HS-27A (cell line): ENCODE measurements at places on chromosomes 2 and 18.

DNA sequence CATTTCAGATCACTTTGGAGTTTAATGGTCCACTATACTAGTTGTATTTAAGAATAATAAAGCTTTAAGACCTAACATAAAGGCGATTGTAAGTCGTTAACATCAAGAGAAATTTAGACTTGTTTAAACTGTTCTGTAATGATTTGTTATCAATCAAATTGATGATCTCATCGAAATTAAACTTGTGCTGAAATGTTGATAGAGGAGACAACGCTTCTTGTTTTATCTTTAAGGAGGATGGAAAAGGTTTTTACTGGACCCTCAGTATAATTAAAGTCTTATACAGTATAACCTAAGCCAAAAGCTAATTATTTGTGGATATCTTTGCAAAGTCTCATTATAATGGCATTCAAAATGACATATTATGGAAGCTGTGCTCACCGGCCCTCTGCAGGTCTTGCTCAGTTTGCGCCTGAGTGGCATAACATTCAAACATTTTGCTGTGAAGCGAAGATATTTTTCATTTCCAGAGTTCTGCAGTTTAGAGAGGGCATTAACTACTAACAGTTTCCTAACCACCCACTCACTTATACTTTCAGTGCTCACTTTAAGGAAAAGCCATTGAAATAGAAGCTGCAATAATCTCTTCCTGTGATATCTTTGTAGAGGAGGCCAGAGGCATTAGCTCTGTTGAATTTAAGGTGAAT is 1.4 kb upstream of the SERTAD2 start:
- no peak for DNase-seq

DNA sequence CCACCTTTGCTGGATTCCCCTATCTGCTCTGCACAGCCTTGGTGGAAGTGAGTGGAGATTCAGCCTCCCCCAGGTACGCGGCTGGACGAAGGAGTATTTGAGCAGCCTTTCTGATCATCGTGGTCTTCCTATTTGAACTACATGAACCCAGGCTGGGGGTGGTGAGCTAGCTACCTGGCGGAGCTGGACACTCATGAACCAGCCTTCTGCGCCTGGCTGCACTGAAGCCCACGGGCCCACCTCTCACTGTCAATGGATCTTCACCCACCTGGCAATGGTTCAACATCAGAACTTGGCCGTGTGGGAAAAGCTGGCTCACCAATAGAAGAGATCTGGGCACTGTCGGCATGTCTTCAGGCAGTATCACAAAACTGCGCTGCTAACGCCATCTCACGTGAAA is 35.4 kb downstream of the ANKMY1 start:
- DNase-seq: no peak

- DNase-seq: no peak
Observed at GRCh38 chr2:12605936-12606335, 110.8 kb upstream of the TRIB2 start.

- peak; percentile 90 for DNase-seq
Observed at GRCh38 chr2:45119855-45120254, 110.6 kb upstream of the SIX2 start.

DNA sequence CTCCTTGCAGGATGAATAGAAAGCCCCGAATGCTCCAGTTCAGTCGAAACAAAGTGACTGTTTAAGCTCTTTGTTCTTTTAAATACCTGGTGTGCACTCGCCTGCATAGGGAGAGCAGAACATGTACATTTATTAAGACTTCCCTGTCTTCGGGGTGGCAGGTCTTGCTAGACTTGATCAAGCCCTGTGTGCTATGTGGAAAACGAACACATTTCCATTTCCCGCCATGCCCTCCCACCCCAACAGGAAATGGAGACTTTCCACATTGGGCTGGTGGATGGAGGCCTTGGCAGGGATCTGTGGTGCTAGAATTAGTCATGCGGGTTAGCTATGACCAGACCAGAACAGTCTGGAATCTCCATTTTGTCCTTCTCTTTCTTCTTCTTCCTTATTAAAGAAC is 321.0 kb upstream of the THSD7B start:
- no peak for DNase-seq

GRCh38 chr18:53752781-53753367 is 471.6 kb downstream of the MBD2 start:
- no peak for DNase-seq

DNA sequence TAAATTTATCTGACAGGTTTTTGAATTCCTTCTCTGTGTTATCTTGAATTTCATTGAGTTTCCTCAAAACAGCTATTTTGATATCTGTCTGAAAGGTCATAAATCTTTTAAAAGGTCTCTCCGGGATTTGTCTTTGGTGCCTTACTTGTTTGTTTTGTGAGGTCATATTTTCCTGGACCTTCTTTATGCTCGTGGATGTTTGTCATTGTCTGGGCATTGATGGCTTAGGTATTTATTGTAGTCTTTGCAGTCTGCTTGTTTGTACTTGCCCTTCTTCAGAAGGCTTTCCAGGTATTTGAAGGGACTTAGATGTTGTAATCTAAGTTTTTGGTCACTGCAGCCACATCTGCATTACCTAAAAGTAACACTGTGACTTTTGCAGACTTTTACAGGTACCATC is 355.2 kb downstream of the PARD3B start:
- no peak for DNase-seq

DNA sequence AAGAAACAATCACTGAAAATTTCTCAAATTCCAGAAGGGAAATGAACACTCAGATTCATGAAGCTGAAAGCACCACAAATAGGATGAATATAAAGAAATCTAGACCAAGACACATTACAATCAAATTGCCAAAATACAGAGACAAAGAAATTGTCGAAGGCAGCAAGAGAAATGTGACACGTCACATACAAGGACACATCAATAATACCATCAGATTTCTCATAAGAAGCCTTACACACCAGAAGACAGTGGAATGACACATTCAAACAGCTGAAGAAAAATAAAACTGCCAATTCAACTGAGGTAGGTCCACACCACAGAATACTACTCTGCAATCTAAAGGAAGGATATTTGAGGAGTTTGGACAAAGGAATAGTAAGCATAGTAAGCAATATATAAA is 27.4 kb downstream of the SRD5A2 start:
- no peak for DNase-seq

- no peak for DNase-seq
Observed at GRCh38 chr2:105954891-105955290, 210.2 kb downstream of the NCK2 start.

GRCh38 chr2:143505542-143505941 is 376.3 kb downstream of the ARHGAP15 start:
- DNase-seq: no peak
